ENCODE measurements at places on chromosomes 2 and 18.

- DNase-seq: no peak
These were observed 899 bp downstream of the RAX start for GRCh38 chr18:59272221-59272888.

DNA sequence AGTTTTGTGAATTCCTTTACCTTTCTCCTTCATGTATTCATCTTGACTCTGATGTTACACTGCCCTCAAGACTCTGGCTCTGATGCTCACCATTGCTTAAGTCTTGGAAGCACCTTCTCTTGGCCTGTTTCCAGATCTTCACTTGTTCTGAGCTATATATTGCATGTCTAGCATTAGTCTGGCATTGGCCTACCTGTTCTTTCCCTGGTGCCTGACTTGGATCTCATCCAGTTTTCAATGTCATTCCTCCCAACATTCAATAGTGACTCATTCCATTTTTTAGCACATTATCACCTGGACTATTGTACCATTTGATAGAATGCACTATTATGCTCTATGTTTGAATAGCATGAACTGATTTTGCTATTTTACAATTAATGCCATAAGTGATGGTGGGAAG is 127.3 kb upstream of the NYAP2 start:
- DNase-seq: no peak

GRCh38 chr2:74573747-74574562 is 19.4 kb downstream of the DOK1 start:
- DNase-seq: no peak

- no peak for DNase-seq
These were observed 312.7 kb downstream of the ETAA1 start for GRCh38 chr2:67709835-67710234.

DNA sequence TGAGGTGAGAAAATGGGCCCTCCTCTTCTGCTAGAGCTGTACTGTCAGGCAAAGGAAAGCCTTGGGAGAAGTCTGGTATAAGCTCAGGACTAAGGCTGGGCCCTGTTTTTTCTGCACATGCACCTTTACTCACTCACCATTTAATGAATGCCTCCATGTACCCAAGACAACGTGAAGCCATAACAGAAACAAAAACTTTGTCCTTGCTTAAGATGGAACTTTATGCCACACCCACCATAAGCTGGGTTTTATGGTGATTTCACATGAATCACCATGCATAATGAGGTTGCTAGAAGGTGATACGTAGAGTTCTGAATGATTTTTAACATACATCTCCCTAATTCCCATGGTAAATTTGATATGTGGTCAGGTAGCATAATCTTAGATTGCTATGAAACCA is 63.7 kb upstream of the CYP26B1 start:
- no peak for DNase-seq

DNA sequence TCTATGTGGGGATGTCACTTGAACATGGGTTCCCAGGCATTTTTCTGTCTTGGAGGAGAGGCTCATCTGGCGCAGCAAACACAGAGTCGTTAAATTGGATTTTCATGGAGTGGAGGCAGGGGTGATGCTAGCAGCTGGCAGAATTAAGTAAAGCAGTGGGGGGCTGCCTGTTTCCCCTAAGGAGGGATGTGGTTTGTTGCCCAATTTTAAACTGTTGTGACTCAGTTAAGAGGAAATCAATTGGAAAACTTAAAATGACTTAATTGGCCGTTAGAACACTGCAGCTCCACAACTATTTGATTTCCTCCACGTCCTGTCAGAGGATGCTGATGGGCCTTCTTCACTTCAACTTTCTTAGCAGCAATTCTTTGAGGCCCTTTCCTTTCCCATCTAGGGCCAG is 354.1 kb upstream of the ATP5MC3 start:
- DNase-seq: no peak

GRCh38 chr18:9846162-9846925 is 39.4 kb upstream of the TXNDC2 start:
- no peak for DNase-seq

GRCh38 chr18:58253871-58254270 is 209.8 kb downstream of the NEDD4L start:
- no peak for DNase-seq

DNA sequence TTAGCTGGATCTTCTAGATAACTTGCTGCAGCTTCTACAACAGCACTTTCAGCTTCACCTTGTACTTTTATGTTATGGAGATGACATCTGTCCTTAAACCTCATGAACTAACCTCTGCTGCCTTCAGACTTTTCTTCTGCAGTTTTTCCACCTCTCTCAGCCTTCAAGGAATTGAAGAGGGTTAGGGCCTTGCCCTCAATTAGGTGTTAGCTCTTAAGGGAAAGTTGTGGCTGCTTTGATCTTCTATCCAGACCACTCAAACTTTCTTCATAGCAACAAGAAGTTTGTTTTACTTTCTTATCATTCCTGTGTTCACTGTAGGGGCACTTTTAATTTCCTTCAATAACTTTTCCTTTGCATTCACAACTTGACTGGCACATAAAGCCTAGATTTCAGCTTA is 52.3 kb downstream of the ARHGAP15 start:
- DNase-seq: no peak

- no peak for DNase-seq
These were observed 35.6 kb upstream of the SYT4 start for GRCh38 chr18:43312891-43313290.

DNA sequence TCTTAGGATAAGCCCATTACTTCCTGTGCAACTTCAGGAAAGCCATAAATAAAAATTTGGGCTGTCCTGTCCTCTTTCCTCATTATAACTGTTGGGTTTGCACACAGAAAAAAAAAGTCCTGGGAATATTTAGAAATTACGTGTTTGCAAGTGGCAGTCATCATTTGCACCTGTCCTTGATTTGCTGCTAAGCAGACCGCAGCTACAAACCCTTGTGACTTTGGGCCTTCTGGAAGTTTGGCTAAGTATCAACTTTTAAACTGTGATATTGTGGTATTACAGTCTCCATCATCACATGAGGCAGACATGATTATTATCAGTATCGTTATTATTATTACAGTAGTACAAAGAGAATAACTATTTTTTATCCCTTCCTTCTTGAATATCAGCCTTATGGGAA is 260.7 kb upstream of the SESTD1 start:
- DNase-seq: no peak

DNA sequence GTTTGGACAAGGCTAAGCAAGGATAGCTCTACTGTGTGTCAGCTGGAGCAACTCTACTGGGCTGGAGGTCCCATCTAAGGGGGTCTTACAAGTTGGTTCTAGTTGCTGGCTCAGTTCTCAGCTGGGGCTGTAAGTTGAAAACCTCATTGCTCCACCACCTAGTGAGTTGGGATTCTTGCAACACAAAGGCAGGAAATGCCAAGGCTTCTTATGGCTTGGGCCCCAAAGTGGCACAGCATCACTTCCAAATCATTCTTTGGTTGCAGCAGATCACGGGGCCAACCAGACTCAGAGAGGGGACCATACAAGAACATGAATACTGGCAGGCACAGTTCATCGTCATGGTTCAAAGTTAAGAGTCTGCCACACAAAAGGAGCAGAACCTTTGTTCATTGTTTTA is 332.7 kb downstream of the LRRTM1 start:
- DNase-seq: no peak

- no peak for DNase-seq
These were observed 51.5 kb downstream of the HAUS1 start for GRCh38 chr18:46155641-46156051.

- no peak for DNase-seq
These were observed 89.6 kb downstream of the UPP2 start for GRCh38 chr2:158191076-158191895.

DNA sequence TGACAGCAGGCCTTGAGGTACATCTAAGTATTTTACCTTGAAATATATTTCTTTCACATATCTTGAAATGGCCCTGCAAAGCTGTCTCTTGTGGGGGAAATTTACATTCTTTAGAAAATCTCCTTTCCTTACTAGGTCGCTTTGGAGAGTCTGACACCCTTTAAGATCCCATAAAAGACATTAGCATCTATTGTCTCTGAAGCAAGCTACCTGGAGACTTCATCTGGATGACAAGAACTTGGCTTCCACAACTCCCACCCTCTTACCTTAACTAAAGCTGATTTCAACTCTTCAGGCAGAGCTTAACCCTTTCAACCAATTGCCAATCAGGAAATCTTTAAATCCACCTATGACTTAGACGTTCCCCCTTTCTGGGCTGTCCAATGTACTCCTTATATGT is 219.3 kb downstream of the PIEZO2 start:
- no peak for DNase-seq

- DNase-seq: no peak
These were observed 207.0 kb upstream of the FANCL start for GRCh38 chr2:58448065-58448507.

DNA sequence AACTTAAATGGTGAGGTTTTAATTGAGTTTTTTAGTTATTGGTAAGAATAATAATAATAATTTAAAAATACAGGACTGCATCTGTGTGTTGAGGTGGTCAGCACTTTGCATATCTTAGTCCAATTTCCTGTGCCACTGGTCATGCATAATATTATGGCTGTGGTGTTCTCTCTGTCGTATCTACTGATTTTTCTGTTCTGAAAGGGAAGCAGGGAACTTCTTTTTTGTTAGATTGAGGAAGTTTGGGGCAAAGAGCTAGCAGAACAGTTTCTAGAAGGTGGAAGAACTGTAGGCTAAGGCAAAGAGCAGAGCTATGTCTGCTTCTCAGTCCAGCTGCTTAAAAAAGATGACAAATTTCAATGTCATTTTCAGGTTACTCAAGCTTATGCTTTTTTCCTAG is 74.3 kb downstream of the XRCC5 start:
- no peak for DNase-seq

DNA sequence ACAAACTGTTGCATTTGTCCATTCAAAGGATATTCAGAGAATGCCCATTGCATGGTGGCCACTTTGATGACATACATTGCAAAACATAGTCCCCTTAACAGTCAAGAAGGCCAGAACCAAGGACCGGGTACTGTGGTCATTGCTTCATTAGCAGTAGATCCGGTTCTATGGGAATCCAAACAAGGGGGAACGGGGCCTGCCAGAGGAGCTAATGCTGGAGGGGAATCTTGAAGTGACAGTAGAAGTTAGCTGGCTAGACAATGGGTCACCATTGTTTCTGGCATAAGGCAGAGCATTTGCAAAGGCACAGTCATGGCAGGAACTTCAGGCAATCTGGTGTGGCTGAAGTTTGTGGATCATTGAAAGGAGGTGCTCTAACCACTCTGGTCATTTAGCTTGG is 279.7 kb downstream of the SS18 start:
- no peak for DNase-seq

DNA sequence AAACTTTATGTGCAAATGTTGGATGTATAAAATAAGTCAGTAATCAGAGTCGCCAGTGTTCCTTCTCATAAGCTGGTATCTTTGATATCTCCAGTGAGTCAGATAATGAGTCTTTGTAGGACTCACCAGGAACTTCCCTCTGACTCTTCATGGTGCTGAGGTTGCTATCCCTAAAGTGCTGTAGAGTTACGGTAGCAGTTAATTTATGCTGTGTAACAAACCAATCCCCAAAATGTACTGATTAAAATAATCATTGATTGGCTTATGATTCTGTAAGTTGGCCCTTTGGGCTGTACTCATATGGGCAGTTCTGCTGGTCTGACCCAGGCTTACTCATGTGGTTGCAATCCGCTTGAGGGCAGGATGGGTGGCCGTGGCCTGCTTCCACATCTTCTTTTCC is 43.8 kb downstream of the MAIP1 start:
- DNase-seq: no peak

DNA sequence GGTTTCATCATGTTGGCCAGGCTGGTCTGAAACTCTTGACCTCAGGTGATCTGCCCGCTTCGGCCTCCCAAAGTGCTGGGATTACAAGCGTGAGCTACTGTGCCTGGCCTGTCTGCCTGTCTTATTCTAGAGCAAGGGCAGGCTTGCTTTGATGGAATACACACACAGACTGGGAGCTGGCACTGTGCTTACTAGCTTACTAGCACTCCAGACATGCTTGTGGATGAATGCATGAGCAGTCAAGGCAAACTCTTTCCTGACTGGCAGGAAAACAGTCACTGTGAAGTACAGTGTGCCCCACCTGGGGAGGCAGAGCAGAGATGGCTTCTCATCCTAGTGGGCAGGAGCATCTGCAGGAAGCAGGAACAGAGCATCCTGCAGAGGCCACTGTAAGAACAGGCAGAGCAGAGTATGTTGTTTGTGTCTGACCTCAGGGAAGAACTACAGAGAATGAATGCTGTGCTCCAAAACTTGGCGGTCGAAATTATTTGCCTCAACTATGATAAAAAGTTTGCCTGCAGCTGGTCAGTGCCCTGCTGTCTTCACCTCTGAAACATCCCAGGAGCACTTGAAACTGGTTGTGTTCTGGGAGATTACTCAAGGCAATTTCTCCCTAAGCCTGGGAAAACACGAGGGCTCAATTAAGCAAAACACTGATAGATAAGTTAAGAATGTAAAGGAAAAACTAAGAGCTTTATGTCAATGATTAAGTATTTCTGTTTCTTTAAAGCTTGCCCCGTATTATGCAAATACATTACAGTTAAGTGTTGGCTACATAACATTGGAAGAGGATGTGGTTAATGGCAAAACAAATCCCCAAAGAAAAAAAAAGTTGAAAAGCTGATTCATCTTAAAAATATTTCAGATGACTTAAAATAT is 102.4 kb downstream of the VAPA start:
- no peak for DNase-seq

GRCh38 chr2:197982565-197982964 is 178.2 kb downstream of the PLCL1 start:
- no peak for DNase-seq

- DNase-seq: no peak
These were observed 366.5 kb upstream of the POU3F3 start for GRCh38 chr2:104487366-104487765.

- no peak for DNase-seq
These were observed 164.2 kb downstream of the ANTXR1 start for GRCh38 chr2:69177063-69177771.

DNA sequence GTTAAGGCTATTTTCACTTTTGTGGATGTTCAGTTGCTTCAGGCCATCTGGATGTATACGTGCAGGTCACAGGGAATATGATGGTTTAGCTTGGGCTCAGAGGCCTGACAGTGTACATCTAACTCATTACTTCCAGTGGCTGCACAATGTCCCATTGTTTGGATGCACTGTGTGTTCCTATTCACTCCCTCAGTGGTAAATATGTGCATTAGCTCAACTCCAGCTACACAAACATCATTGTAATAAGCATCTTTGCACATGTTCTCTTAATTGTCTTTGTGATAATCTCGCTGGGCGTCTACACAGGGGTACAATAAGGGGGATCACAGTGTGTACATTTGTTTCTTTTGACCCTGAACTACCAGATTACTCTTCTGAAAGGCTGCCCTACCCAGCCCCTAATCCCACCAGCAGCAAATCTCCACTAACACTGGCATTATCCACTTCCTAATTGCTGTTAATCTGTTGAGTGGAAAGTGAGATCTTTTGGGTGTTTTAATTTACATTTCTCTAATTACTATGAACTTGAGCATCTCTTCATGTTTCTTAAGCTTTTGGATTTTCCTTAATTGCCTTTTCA is 56.1 kb upstream of the POLE4 start:
- DNase-seq: no peak

GRCh38 chr2:206361407-206362045 is 81.8 kb upstream of the ADAM23 start:
- DNase-seq: no peak

- DNase-seq: no peak
These were observed 1583.7 kb upstream of the CELF4 start for GRCh38 chr18:39149211-39149806.

- no peak for DNase-seq
These were observed 650 bp downstream of the ORMDL1 start for GRCh38 chr2:189783451-189783926.

GRCh38 chr2:9991829-9992273 is 40.4 kb downstream of the GRHL1 start:
- no peak for DNase-seq

GRCh38 chr18:56709463-56709862 is 58.3 kb downstream of the WDR7 start:
- no peak for DNase-seq

All from activated CD4-positive, CD25-positive, alpha-beta regulatory T cell (primary cell).